Stomach (tissue), 19 donors: ENCODE measurements at places on chromosomes 12 and 14. TPM values are rescaled to one million over a fixed set of nuclear protein-coding genes. Genes with fewer than 3 reads are reported as not detected.

The SDSL gene
- polyA plus RNA-seq: 13.9 TPM

The FAM181A gene
- not detected for polyA plus RNA-seq

The RALGAPA1 gene
- 11.6 TPM for polyA plus RNA-seq

The SUOX gene
- polyA plus RNA-seq: 14.3 TPM

The DCTN2 gene
- 90.0 TPM for polyA plus RNA-seq

The HCAR2 gene
- polyA plus RNA-seq: 2.6 TPM

The RAD9B gene
- 0.31 TPM for polyA plus RNA-seq

The KRT82 gene
- polyA plus RNA-seq: not detected

The IGFBP6 gene
- polyA plus RNA-seq: 54.7 TPM

The B3GNT4 gene
- polyA plus RNA-seq: 0.63 TPM

The HSPA2 gene
- polyA plus RNA-seq: 27.5 TPM

The APOF gene
- not detected for polyA plus RNA-seq

The SEC23A gene
- polyA plus RNA-seq: 12.3 TPM

The POU6F1 gene
- polyA plus RNA-seq: 5.7 TPM

The IL22 gene
- polyA plus RNA-seq: 0.15 TPM

The WNT1 gene
- not detected for polyA plus RNA-seq

The FAM90A1 gene
- not detected for polyA plus RNA-seq

The SYT10 gene
- polyA plus RNA-seq: 0.03 TPM

The ASIC1 gene
- 1.2 TPM for polyA plus RNA-seq
